ENCODE measurements at places on chromosomes 4 and X.

- DNase-seq, result no peak
Measured at GRCh38 chrX:68506649-68507048, 7.8 kb downstream of the YIPF6 start.

- DNase-seq, result peak; percentile 98
Measured at GRCh38 chr4:37686373-37687193, at the start of gene RELL1. RELL1 (minus strand) TSS chr4:37686376; CDS start chr4:37686287, 89 bp downstream.

GRCh38 chrX:19735244-19735643 is 152.2 kb downstream of the SH3KBP1 start:
- DNase-seq, result no peak

DNA sequence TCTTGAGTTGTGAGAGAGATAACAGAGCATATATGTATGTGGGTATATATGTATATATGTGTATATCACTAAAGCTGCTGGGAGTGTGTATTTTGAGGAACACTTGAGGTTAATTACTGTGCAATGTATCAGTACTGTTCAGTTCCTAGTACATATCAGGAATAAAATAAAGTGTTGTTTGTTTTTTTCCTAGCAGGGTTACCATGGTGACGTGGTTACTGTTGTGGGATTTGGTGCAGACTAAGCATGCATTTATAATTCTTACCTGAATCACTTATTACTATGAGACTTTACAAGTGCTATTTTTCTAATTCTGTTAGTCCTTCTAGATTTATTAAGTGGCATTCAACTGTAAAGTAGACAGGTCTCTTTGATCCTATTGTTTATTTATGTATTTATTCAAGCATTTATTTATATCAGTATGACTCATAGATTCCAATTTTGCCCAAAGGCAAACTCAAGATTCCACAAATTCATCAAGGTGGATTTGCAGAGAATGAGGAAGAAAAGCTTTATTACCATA is 26.9 kb upstream of the BEX4 start:
- no peak for DNase-seq

DNA sequence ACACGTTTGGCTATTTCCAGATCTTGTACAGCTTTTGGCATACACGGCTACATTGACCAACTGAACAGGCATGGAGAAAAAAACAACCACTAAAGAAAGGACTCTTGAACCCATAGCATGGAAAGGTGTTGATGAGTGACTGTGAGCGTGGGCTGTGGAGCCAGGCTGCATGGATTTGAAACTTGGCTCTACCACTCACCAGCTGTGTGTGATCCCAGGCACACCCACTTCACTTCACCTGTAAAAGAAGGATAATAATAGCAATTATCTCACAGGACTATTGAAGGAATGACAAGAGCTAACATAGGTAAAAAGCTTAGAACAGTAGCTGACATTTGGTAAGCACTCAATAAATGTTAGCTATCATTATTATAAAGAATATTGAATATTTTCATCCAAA is 301.7 kb upstream of the CPEB2 start:
- no peak for DNase-seq

DNA sequence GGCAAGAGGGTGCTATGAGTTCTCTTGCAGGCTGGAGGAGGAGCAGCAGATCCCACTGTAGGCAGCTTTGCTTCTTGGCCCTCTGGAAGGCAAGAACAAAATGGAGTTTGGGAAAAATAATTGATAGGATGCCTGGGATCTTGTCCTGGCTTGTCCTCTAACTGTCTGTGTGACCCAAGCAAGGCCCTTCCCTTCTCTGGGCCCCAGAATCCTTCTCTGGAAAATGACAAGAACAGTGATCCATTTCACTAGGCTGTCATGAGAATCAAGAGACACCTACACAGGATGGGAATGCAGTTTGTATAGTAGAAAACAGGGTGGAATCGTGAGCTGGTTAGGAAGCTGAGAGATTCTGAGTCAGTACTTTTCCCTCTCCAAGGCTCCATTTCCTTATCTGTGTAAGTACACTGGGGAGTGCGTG is 133.3 kb downstream of the PJA1 start:
- no peak for DNase-seq

- no peak for DNase-seq
Measured at GRCh38 chr4:106893395-106893881, 142.7 kb downstream of the DKK2 start.

- no peak for DNase-seq
Measured at GRCh38 chr4:148238086-148238485, 204.1 kb downstream of the NR3C2 start.

- DNase-seq, result no peak
Measured at GRCh38 chrX:139554376-139554775, 23.8 kb downstream of the F9 start.

- DNase-seq, result no peak
Measured at GRCh38 chrX:12463052-12463451, 324.8 kb downstream of the FRMPD4 start.

DNA sequence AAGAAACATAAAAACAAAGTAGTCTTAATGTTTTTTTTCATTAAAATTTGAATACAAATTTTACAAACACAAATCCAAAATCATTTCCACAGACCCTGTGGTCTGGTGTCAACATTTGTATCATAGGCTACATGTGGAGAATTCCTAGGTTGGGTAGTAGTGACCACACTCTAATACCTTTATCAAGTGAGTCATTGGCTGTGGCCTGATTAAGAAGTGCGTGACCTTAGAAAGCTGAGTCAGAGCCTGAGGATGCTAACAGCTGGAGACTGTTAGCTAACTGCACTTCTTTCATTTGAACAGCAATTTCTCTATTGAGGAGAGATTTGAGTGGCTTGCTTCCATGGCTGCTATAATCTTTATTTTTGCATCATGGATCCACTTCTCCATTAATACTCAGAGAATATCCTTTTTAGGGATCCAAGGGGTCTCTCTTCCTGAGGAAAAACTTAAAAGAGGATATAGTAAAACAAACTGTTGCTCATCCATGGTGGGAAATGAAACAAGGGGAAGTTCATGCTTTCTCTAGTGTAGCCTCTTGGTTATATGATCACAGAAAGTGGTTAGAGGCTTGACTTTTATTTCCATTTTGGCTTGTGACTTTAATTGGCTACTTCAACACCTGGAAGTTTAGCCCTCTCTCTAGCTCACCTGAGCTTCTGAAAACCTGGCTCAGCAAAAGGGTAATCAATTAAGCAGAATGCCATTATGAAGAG is 335.8 kb downstream of the PABPC4L start:
- no peak for DNase-seq

GRCh38 chrX:15336023-15336413 is 695 bp upstream of the PIGA start:
- peak; percentile 14 for DNase-seq

- no peak for DNase-seq
Measured at GRCh38 chrX:14235004-14235403, 205.3 kb upstream of the GEMIN8 start.

DNA sequence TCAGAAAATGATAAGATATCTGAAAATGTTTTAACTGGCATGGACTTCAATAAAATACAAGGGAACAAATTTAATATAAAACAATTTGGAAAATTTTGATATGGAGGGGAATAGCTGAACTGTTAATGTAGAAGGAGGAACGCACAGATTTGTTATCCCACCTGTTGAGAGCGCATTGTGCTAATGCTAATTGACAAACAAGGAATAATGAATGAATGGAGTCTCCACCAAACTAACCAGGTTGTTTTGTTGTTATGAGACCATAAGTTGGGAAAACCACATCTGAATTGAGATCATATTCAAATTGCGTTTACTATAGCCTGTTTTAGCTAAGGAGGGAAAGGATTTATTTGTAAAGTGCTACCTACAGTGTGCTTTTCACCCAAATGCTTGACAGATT is 195.6 kb downstream of the ADGRL3 start:
- no peak for DNase-seq

DNA sequence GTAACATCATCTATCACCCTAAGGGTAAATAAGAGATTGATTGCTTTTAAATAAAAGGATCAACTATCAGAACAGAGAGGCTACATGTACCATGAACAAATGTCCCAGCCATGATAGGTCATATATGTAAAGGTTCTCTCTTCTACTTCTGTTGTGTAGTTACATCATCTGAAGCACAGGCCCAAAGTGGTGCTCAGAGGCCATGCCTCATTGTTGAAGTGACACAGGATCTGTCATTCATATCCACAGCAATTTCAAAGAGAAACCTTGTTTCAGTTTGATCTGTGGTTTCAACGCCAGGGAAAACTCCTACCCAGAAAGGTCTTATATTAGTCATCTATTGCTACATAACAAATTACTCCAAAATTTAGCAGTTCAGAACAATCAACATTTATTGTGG is 269.2 kb upstream of the MAOA start:
- no peak for DNase-seq

GRCh38 chr4:85798012-85798770 is 323.2 kb downstream of the ARHGAP24 start:
- no peak for DNase-seq

- no peak for DNase-seq
Measured at GRCh38 chr4:114249976-114250375, 270.5 kb upstream of the ARSJ start.

GRCh38 chr4:182917182-182918043 is at the start of gene DCTD:
DCTD (minus strand) TSS chr4:182917386; CDS start chr4:182915568, 1,818 bp downstream.
- DNase-seq, result peak; percentile 72

DNA sequence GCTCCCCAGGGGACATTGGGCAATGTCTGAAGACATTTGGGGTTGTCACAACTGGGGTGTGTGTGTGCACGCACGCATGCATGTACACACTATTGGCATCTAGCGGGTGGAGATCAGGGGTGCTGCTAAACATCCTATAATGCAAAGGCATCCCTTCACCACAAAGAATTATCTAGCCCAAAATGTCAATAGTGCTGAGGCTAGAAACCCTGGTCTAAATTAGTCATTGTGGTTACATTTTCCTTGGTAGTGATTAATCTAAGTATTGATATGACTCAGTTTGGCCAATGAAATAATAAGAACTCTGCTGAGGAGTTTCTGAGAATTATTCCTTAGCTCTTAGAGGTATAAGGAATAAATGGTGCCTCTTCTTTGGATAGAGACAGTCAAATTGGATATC is 200.2 kb downstream of the CLCN4 start:
- no peak for DNase-seq

GRCh38 chr4:158371158-158371557 is 150.5 kb upstream of the RXFP1 start:
- no peak for DNase-seq

DNA sequence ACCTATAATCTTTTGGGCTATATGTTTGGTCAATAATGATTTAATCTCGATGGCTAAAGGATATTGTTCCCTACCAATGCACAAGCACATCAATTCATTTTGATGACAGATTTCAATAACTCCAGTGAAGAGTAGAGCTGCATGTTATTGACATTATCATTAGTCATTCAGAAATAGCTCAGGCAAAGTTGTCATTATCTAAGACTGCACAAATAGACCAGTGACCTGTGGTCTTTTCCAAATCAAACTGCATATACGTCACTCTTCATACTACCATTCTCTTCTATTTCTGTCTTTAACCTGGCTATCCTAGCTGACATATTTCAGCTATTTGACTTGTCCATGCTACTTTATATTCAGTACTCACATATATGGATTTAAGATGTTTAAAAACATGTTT is 1050.8 kb downstream of the C4orf33 start:
- no peak for DNase-seq

GRCh38 chr4:88964450-88964849 is 92.5 kb downstream of the FAM13A start:
- DNase-seq, result no peak

- no peak for DNase-seq
Measured at GRCh38 chr4:78566834-78567499, 15.4 kb downstream of the ANXA3 start.

GRCh38 chr4:571838-572572 is 4.1 kb downstream of the TMEM271 start:
- no peak for DNase-seq

DNA sequence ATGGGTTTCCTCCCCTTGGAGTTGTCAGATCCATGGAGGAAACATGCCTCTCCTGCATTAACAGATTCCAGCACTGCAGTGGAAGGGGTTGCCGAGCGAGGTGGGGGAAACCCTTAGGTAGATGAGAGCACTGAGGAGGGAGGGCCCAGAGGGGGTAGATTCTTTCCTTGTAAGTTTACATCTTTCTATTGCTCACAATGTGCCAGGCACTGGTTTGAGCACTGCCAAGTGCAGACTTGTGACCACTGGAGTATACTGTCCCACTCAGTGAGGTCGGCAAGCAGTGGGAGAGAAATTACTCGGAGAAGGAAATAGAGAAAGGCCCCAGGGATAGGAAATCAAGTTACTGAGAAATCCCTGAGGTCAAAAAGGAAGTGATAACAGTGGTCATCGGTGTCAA is 27.8 kb upstream of the TMEM154 start:
- DNase-seq, result no peak

- no peak for DNase-seq
Measured at GRCh38 chr4:68724426-68724825, 54.0 kb upstream of the UGT2B15 start.

GRCh38 chrX:123085311-123085940 is 98.7 kb upstream of the GRIA3 start:
- no peak for DNase-seq

DNA sequence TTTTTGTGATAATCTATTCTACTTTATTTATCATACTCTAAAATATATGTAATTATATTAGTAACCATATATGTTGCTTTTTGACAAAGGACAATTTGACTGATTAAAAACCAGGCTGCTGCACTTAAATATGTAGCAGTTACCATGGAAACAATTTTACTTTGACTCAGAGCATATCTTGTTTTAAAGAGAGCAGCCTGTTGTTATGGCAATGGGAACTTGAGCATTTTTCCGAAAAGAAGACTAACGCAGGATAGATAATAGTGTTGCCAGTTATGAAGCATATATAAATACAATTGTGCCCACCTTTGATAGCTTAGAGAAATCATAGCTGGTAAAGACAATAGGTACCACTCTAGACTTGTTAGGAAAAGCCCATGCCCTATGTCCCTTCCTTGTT is 283.0 kb downstream of the GASK1B start:
- no peak for DNase-seq

GRCh38 chr4:159107203-159107925 is 4.5 kb downstream of the RAPGEF2 start:
- no peak for DNase-seq

DNA sequence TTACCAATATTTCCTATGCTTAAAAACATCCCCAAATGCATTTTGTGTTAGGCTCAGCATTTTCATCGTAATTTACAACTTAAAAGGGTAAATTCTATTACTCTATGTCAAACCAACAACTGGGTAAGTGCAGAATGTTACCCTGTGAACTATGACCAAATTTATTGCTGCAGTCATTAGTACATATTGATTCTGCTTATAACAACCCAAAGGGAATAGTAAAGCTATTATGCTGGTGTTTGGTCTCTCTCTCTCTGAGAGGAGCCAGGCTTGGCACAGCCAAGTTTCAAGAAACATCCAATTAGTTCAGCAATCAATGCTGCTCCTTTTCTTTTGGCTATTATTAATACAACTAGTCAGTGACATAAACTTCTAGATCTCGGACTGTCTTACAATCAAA is 747.7 kb downstream of the CENPC start:
- DNase-seq, result no peak

DNA sequence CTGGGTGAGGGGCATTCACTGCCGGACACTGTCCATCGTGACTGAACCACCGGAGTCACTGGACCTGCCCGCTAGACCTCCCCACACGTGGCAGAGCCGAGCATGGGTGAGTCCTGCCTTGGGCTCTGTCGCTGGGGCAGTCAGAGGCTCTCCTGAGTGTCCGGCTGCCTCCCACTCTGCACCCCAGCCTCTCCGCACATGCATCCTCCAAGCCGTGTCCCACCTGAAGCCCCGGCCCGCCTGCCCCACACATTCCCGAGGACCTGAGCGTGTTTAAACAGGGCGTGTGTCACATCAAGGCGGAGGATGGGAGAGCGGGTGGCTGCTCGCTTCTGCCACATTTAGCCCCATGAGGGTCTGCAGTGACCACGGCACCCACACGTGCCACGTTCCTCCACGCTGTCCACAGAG is 4.7 kb downstream of the CPLX1 start:
- no peak for DNase-seq

- no peak for DNase-seq
Measured at GRCh38 chrX:154307202-154307601, 11.6 kb downstream of the TKTL1 start.

Measured in activated T-helper 9 cell treated with anti-CD3 and anti-CD28 coated beads, Interleukin-2, amount 50 U/mL, for 16 hours (primary cell).